ENCODE measurements at places on chromosomes 6 and 20. TPM values are rescaled to one million over a fixed set of nuclear protein-coding genes. Genes with fewer than 3 reads are reported as not detected.

- H3K4me3 ChIP-seq = no peak overlapping the region
- H3K4me1 ChIP-seq = no peaks in the 10 kb centered on the region
- no peaks in the 10 kb centered on the region for H3K36me3 ChIP-seq
- H3K27ac ChIP-seq = no peak overlapping the region
- H3K27me3 ChIP-seq = peaks cover 26% of the 10 kb centered on the region
Observed at GRCh38 chr20:18808712-18809111, 4.9 kb upstream of the SCP2D1 start.

DNA sequence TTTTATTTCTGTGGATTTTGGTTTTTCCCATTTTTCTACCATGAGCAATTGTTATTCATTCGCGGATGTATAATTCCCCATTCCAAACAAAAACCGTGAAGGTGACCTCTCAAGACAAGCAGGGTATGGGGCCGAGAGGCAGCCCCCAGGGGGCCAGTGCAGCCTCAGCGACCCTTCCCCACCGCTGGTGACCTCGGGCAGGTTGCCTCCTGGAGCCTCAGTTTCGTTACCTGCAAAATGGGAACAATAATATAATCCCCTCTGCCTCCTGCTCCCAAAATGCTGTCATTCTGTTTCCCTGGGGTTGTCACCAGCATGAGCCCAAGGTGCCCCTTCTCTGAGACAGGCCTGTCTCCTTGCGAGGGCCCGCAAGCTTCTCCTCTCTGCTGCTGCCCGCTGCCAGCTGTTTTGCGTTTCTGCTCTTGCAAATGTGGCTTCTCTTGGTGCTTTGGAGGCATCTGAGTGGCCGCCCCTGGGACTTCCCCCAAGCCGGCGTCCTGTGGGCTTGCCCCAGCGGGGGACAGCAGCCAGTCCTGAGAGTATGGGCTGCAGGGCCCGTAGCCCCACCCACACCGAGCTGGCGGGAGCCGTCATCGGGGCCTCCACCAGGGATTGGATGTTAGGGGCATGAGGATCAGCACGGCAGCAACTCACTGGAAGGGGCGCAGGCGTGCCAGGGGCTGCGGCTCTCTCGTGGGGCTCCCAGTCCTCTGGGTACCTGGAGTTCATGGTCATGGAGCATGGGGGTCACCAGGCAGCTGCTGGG is 161.9 kb downstream of the TAF4 start:
- H3K27me3 ChIP-seq = peaks cover 6% of the 10 kb centered on the region
- no peak overlapping the region for H3K4me3 ChIP-seq
- DNase-seq = no peak
- H3K4me1 ChIP-seq = no peaks in the 10 kb centered on the region

- H3K4me1 ChIP-seq = peaks cover 10% of the 10 kb centered on the region
- no peak for DNase-seq
- peaks cover 91% of the 10 kb centered on the region for H3K27me3 ChIP-seq
- no peak overlapping the region for H3K27ac ChIP-seq
Observed at GRCh38 chr6:1384549-1385128, 4.7 kb upstream of the FOXF2 start.

GRCh38 chr6:24980507-24981385 is 45.0 kb upstream of the RIPOR2 start:
- peaks cover 27% of the 10 kb centered on the region for H3K4me1 ChIP-seq
- H3K4me3 ChIP-seq = no peak overlapping the region
- H3K27me3 ChIP-seq = no peaks in the 10 kb centered on the region

DNA sequence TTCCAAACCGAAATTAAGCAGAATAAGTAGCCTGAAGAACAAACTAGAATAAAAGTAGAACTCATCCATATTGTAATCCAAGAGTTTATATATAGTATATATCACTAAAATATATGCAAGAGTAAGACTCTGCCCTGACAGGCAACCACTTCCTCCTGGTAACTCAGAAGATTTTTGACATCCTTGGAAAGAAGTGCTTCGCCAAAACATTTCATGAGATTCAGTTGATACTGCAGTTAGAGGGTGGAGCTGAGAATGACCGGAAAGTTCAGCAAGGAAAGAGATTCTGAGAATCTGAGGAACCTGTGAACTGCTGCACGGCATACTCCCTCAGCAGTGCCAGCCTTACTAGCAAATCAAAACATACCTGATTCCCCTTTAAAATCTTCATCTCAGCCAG is 79.6 kb downstream of the CDK19 start:
- H3K36me3 ChIP-seq = peaks cover 27% of the 10 kb centered on the region
- no peak for DNase-seq
- no peak overlapping the region for H3K27ac ChIP-seq

DNA sequence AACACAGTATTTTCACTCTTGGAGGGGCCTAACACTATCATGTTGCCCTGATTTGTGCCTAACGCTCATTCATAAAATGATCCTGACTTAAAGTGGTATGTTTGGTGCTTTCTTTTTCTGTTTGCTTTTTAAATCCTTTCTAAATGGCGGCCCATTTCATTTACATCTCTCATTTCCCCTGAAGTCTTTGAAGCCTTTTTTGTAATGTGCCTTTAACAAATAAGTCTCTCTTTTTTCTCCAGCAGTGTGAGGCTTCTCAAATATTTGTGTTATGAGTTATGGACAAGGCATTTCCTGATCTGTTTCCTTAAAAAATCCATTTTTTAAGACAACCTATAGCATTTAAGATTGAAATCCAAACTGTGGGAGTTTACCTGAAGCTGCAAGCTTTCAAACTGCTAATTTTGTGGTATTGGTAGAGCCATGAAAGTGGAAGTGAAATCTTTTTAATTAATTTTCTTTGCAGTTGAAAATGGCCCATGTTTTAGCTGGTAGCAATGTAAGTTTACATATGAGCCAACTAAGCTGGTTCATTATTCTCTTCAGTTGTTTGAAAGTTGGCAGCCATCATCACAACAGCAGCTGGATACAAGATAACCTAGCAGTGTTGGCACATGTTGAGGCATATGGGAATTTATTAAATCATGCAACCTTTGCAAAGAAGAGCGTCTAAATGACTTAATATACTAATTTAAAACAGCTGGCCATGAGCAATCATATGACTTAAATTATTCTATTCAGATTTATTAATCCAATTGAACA is 469.7 kb downstream of the CDKAL1 start:
- peaks cover 2% of the 10 kb centered on the region for H3K36me3 ChIP-seq
- peak overlapping the region; percentile 14 for H3K27ac ChIP-seq
- no peak for DNase-seq

- H3K27me3 ChIP-seq = no peaks in the 10 kb centered on the region
- no peak overlapping the region for H3K4me3 ChIP-seq
- H3K36me3 ChIP-seq = peaks cover 8% of the 10 kb centered on the region
- peaks cover 9% of the 10 kb centered on the region for H3K4me1 ChIP-seq
Observed at GRCh38 chr20:17761604-17762003, 61.8 kb downstream of the BANF2 start.

- H3K36me3 ChIP-seq = no peaks in the 10 kb centered on the region
- no peaks in the 10 kb centered on the region for H3K4me1 ChIP-seq
- DNase-seq = no peak
- no peak overlapping the region for H3K27ac ChIP-seq
- H3K4me3 ChIP-seq = no peak overlapping the region
Observed at GRCh38 chr6:147154454-147154853, 49.8 kb upstream of the STXBP5 start.

GRCh38 chr6:358432-358831 is 33.1 kb upstream of the IRF4 start:
- peaks cover under 1% of the 10 kb centered on the region for H3K4me1 ChIP-seq
- DNase-seq = no peak
- no peaks in the 10 kb centered on the region for H3K27me3 ChIP-seq

DNA sequence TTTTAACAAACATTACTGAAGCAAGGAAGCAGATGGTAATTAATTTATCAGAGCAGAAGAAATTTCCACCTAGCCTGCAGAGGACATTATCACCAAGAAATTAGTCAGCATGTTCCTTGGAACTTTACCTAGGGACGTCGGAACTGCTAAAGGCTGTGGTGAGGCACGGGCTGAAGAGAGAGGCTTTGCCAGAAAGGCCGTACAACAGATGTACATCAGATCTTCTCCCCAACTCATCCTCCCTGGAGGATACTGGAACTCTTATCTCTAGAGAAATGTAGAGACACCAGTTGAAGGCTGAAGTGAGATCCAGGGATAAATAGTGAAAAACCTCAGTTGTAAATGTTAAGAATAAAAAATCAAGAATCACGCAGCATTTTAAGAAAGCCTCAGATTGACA is 257.1 kb downstream of the SAMD5 start:
- peaks cover 29% of the 10 kb centered on the region for H3K4me1 ChIP-seq
- no peaks in the 10 kb centered on the region for H3K27me3 ChIP-seq
- peak overlapping the region; percentile 76 for H3K27ac ChIP-seq
- peaks cover 7% of the 10 kb centered on the region for H3K36me3 ChIP-seq
- DNase-seq = no peak

DNA sequence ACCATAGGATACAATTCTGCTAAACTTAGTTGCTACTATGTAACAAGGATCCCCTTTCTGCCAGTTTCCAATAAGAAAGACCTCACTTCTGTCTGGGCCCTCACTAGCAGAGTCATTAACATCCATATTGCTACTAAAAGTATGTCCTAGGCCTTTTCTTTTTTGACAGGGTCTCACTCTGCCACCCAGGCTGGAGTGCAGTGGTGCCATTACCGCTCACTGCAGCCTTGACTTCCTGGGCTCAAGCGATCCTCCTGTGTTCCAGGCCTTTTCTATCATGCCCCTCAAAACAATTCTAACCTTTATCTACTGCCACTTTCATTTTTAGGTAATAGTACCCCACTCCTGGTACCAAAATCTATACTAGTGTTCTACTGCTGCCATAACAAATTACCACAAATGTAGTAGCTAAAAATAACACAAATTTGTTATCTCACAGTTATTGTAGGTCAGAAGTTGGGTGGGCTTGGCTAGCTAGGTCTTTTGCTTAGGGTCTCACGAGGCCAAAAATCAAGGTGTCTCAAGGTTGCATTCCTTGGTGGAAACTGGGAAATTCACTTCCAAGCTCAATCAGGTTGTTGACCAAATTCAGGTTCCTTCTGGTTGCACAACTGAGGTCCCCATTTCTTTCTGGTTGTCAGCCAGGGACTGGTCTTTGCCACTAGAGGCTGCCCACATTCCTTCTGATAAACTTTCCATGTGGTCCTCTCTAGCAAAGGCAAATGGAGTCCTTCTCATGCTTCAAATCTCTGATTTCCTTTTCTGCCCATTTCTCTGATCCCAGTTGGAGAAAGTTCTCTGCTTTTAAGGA is 3.0 kb downstream of the CSNK2A1 start:
- H3K4me3 ChIP-seq = no peak overlapping the region
- H3K27ac ChIP-seq = no peak overlapping the region
- DNase-seq = no peak

DNA sequence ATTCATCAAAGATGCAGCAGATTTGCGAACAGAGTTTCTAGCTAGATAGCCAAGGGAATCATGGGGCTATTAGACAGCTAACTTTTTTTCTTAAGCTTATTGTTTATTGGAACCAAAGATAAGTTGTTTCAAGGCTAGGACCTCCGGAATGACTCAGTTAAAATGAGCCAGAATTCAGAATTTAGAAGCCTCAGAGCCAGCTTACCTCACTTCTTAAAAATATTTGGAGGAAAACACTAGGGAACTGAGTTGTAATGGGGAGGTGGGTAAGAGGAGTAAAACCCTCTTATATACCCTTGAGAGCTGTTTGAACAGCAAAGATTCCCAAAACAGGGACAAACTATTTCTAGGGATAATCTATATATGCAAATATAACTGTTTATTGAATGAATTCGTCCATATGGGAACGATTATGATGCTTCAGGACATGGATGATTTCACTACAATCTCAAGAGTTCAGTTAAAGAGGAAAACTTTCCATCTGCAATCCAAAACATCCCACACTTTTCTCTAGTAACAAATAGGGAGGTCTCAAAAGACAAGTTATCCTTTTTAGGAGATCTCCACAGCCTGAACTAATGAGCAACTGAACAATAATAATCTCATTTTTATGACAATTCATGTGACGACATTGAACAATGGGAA is 12.6 kb upstream of the CARMIL1 start:
- no peak for DNase-seq
- no peaks in the 10 kb centered on the region for H3K27me3 ChIP-seq
- H3K4me1 ChIP-seq = peaks cover 19% of the 10 kb centered on the region
- H3K36me3 ChIP-seq = no peaks in the 10 kb centered on the region

DNA sequence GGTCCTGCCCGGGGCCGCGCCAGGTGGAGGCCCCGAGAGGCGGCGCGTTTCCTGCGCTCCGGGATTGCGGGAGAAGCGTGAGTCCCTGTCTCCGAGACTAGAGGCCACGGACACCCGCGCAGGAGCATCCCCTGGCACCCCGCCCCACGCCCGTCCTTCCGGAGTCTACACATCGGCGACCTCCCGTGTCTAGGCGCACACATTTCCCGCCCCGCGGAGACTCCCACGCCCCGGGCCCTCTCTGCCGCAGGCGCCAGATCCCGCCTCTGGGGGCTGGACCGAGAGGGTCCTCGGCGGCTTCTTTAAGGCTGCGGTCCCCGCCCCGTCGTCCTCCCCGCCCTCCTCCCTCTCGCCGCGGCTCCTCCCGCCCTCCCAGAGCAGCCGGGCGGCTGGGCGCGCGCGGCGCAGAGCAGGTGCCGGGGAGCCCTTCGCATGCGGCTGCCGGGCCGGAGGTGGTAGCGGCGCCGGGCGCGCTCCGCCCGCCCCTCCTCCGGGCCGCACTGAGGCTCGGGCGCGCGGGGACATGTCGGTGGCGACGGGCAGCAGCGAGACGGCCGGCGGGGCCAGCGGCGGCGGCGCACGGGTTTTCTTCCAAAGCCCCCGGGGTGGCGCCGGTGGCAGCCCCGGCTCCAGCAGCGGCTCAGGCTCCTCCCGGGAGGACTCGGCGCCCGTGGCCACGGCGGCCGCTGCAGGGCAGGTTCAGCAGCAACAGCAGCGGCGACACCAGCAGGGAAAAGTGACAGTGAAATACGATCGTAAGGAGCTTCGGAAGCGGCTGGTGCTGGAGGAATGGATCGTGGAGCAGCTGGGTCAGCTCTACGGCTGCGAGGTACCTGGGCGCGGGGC is at the start of gene PPP1R14C:
Gene PPP1R14C (plus strand): TSS at position 375 of the 846 bp plus-strand sequence. CDS start 149 bp downstream, at position 524.
- no peak within 1 kb of the TSS for H3K27ac ChIP-seq
- peaks cover 94% of the 10 kb centered on the region for H3K27me3 ChIP-seq
- peak within 1 kb of the TSS; percentile 62 for H3K4me3 ChIP-seq
- H3K4me1 ChIP-seq = peaks cover 10% of the 10 kb centered on the region
- DNase-seq = no peak
- H3K36me3 ChIP-seq = no peaks in the 10 kb centered on the region

DNA sequence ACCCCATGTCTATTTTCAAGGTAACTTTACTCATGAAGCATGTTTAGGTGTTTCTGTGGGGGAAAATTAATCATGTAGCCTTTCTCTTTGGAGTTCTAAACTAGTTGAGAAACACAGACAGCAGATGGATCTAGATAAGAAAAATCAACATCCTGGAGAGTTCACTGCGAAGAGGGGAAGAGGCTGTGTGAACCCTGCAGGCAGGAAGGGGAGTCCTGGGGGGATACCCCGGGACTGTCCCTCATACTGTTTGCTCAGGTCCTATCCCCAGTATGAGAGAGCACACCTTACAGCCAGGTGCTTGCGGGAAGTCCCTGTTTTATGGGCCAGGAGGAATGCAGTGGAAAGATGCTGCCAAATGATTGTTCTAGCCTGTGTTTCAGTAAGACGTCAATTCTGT is 32.7 kb downstream of the CHMP4B start:
- H3K4me1 ChIP-seq = peaks cover 56% of the 10 kb centered on the region
- peaks cover 7% of the 10 kb centered on the region for H3K36me3 ChIP-seq

PTCHD4 gene
- 8.5 TPM for total RNA-seq

KIF6 gene
- total RNA-seq = 1.3 TPM

FAM162B gene
- 1.1 TPM for total RNA-seq

LBP gene
- not detected for total RNA-seq

TMEM217 gene
- 2.0 TPM for total RNA-seq
